ENCODE measurements at places on chromosomes 6 and 20.

GRCh38 chr6:71619836-71620235 lies 266.5 kb upstream of the RIMS1 start:
- no peak for DNase-seq

DNA sequence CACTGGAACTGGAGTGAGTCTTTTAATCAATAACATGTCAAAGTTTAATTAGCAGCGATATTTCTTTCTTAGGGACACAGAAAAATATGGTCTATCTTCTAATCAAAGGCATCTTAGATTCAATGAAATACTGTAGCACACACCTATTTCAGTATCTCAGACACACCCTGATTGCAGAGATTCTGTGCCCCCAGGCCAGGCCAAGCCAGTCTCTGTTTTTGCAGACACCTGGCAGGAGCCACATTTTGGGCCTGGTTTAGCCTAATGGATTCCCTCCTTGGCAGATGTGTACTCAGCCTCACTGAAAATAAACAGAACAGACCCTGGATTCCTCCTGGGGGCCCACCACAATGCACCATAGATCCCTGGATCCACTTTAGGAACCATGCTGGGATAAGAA lies 74.8 kb downstream of the LRFN2 start:
- DNase-seq = no peak

DNA sequence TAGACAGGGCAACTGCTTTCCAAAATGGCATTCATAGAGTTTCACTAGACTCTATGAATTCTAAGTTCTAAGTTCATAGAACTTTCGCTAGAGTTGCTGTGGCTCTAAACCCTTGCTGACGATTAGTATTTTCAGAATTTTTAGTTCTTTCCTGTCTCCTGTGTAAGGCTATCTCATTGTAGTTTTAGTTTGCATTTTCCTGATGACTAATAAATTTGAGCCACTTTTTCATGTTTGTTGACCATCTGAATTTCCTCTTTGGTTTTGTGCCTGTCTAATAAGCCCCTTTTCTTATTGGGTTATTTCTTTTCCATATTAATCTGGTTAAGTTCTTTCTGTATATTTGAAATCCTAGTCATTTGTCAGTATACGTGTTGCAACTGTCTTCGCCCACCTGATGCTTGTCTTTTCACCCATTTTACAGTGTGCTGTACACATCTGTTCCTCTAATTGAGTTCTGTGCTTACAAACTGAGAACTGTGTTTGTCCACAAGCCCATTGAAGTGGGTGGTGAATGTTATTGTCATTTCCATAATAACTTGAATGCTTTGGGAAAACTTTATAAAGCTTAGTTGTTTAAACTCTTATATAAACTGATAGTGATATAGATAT lies 177.7 kb upstream of the CDYL start:
- no peak for DNase-seq

DNA sequence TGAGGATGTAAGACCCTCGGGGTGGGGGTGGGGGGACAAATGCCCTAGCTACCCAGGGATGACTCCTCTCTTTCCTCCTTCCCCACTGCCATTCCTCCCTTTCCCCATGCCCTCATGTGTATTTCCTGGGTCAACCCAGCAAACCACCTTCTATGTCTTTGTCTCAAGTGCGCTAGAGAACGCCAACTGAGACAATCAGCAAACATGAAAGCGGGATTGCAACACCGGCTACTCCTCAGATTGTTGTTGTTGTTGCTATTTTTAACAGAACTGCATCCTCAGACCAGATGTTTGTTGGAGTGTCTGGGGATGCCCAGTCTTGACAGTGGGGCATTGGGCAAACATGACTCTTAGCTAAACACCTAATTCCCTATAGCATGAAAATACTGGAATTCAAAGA lies 39.3 kb upstream of the HIVEP1 start:
- no peak for DNase-seq

- no peak for DNase-seq
Measured at GRCh38 chr6:13038315-13038714, 290.0 kb downstream of the TBC1D7 start.

Measured in stimulated activated CD4-positive, alpha-beta T cell treated with anti-CD3 and anti-CD28 coated beads, TNF-alpha, amount 100 ng/mL, for 1 hour (primary cell).